Stimulated activated CD8-positive, alpha-beta memory T cell treated with anti-CD3 and anti-CD28 coated beads, Interleukin-2, amount 100 ng/mL, for 1 hour (primary cell): ENCODE measurements at places on chromosomes 7 and 10.

DNA sequence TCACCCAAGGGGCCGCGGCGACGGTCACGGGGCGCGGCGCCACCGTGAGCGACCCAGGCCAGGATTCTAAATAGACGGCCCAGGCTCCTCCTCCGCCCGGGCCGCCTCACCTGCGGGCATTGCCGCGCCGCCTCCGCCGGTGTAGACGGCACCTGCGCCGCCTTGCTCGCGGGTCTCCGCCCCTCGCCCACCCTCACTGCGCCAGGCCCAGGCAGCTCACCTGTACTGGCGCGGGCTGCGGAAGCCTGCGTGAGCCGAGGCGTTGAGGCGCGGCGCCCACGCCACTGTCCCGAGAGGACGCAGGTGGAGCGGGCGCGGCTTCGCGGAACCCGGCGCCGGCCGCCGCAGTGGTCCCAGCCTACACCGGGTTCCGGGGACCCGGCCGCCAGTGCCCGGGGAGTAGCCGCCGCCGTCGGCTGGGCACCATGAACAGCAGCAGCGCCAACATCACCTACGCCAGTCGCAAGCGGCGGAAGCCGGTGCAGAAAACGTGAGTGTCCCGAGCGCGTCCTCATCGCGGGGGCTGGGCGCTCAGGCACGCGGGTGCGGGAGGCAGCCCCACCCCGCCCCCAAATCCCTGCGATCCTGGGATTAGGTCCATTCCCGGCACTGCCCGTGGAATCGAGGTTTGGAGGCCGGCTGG lies 509 bp downstream of the AHR start:
- DNase-seq, result peak; percentile 26

- DNase-seq, result no peak
Measured at GRCh38 chr10:11705722-11706121, 36.5 kb upstream of the ECHDC3 start.

DNA sequence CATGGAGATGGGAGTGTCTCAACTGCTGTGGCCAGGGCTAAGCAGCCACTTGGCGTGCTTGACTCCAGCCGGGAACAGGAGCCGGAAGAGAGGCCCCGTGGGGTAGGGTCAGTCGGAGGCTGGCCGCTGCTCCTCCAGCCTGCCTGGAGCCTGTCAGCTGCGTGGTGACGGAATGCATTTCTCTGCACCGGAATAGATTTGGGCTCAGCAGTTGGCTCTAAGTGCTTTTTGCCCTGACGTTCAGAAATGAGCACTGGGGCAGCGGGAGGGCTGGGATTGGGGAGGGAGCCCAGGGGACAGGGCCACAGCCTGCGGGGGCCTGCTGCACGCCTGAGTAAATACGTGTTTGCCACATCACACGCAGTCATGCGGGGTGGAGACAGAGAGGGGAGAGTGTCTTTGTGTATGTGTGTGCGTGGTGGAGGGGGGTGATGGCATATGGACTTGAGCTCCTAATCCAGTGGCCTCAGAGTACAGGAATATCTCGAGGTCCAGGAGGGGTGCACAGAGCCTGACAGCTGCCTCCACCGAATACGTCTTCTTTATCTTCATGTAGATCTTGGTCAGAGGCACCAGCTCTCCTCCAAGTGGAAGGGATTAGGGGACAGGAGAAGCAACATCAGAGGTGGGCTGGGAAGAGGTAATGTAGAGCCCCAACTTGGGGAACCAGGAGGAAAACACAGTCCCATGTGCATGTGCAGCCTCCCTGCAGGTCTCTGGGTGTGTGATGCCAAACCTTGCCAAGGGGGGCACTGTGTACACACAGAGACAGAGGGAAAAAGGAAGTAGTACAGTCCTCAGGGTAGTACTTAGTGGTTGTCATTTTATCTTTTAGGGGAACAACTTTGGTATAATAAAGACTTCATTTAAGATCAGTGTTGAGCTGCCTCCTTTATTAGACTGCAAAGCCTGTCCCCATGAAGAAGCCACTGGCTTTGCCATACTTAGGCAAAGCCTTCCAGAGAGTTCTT lies 151.4 kb downstream of the CDH23 start:
- DNase-seq, result no peak

DNA sequence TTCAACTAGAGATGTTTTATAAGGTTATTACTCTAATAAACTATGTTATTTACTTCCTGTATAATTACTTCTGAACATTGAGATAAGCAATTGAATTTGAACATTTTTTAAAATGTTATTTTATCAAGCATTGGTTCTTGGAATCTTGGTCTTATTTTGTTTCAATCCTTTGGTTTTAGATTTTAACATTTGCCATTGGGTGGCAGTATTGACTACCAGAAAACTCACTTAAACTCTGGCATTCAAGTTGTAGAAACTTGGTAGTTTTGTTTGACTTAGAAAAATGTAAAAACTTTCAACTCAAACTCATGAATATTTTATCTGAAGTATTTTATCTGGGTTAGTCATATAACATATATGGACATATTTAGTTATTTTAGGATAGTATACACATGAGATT lies 48.1 kb downstream of the ATRNL1 start:
- no peak for DNase-seq

GRCh38 chr7:1247527-1248041 lies 14.9 kb downstream of the UNCX start:
- DNase-seq, result no peak

- no peak for DNase-seq
Measured at GRCh38 chr10:133614830-133615580, 11.6 kb downstream of the FRG2B start.

GRCh38 chr7:102055181-102055976 lies 231.3 kb upstream of the SH2B2 start:
- no peak for DNase-seq

- DNase-seq, result no peak
Measured at GRCh38 chr7:129017933-129018538, 36.9 kb downstream of the TNPO3 start.

DNA sequence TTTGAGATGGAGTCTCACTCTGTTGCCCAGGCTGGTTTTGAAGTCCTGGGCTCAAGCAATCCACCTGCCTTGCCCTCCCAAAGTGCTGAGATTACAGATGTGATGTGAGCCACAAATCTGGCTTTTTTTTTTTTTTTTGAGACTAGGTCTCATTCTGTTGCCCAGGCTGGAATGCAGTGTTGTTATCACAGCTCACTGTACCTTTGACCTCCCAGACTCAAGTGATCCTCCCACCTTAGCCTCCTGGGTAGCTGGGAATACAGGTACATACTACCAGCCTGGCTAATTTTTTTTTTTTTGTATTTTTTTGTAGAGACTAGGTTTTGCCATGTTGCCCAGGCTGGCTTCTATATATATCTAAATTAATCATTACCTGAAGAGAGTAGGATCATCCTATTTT lies 62.4 kb downstream of the HIF1AN start:
- no peak for DNase-seq

GRCh38 chr10:95263864-95264226 lies 27.0 kb downstream of the PDLIM1 start:
- DNase-seq, result no peak

DNA sequence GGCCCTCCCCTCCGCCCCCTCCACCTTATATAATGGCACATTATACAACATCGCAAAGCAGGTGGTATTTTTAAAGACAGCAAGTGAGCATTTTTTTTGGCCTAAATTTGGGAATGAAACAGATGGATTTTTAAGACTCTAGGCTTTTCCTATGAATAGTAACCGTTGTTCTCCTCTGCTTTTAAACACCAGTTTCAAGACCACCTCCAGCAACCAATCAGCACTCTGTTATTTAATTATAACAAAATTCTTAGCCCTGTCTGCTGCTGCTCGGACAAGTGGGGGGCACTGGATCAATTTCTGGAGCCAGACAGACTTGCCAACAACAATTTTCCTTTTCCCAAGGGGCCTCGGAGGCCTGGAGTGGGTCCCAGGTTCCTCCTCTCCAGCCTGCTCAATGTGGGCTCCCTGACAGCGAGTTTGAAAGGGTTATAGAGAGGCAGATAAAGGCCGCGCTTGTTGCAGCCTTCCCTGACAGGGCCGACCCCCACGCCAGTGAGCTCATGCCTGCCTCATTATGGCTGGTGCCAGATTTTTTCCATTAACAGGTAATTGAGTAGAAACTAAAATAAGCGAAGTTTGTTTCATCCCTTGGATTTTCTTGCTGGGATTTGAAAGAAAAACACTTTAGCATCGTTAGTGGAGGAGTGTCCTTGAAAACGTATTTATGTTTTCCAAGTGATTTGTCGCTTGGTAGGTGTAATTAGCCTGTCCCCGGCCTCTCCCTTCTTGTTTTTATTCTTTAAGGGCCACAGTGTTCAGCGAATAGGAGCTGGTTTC lies 227.3 kb downstream of the TCF7L2 start:
- no peak for DNase-seq

- no peak for DNase-seq
Measured at GRCh38 chr10:84291384-84291783, 37.0 kb upstream of the CCSER2 start.

- no peak for DNase-seq
Measured at GRCh38 chr7:149849174-149849573, 11.0 kb downstream of the ZNF862 start.

DNA sequence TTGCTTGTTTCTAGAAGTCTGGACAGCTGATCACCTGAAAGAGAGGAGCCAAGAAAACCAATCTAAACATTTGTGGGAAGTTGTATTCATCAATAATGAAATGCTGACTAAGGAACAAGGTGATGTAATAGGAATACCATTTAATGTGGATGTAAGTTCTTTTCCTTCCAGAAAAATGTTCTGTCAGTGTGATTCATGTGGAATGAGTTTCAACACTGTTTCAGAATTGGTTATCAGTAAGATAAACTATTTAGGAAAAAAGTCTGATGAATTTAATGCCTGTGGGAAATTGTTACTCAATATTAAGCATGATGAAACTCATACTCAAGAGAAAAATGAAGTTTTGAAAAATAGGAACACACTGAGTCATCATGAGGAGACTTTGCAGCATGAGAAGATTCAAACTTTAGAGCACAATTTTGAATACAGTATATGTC lies 39.8 kb upstream of the ZNF37A start:
- DNase-seq, result no peak

DNA sequence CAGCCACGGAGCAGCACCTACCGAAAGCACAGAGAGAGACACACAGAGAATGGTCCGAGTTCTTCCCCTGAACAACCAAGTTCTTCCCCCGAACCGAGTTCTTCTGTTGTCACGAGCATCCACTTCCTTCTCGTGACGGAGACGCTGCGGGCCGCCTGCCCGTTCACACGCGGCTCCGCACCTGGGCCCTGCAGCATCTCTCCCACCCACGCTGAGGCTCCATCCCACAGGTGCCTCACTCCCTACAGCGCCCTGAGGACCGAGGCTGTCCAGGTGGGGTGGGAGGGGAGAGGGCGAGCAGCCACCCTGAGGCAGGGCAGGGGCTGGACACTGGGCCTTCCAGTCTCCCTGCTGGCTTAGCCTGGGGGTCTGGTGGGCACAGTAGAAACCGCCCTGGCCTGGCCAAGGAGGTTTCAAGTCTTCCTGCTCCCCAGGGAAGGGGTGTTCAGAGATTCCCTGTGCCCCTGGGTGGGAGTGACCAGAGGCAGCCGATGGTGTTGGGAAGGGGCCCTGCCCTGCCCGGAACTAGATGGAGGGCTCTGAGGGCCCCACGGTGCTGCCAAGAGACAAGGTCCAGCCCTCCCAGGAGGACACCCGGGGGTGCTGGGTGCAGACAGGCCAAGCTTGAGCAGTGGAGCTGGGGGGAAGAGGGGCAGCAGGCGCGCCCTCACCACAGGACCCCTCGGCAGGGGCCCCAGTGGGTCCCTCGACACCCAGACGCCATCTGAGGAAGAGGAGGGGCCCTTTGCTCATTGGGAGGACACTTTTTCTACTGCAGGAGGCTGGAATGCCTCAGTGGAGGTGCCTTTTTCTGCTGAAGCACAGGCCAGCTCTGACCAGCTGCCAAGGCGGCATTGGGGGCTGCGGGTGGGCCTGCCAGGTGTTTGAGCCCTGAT lies 5.2 kb upstream of the NKX6-2 start:
- no peak for DNase-seq

DNA sequence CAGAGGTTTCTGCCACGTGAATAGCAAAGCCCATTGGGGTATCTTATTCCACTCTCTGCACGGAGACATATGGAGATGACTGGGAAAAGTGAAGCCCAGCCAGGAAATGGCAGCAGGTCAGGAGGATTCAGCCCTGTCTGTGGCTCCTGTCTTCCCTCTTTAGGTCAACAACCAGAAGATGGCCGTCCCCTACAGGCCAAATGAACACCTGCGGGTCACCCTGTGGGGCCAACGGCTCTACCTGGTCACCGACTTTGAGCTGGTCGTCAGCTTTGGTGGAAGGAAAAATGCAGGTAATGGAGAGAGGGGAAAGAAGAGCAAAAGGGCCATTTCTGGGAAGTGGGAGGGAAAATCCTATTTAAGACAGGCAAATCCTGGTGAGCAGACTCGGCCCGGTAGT lies 38.3 kb downstream of the EPHB4 start:
- no peak for DNase-seq

- DNase-seq, result no peak
Measured at GRCh38 chr10:70779511-70780369, 5.4 kb downstream of the TBATA start.

DNA sequence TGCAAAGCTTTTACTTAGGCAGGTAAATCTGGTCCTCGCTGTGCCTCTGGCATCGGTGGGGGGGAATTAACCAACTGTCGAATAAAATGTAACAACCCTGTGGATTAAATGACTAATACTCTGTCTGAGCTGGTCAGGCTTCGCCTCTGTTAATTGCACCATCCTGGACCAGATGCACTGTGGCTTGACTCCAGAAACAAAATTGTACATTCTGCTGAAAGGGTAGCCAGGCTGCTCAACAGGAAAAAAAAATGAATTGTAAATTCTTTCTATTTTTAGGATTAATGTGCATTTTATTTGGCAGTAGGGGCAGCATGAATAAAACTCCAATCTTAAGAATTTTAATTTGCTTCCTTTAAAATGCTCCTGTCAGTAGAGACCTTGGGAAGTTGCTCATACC lies 389.4 kb downstream of the SORCS1 start:
- no peak for DNase-seq

DNA sequence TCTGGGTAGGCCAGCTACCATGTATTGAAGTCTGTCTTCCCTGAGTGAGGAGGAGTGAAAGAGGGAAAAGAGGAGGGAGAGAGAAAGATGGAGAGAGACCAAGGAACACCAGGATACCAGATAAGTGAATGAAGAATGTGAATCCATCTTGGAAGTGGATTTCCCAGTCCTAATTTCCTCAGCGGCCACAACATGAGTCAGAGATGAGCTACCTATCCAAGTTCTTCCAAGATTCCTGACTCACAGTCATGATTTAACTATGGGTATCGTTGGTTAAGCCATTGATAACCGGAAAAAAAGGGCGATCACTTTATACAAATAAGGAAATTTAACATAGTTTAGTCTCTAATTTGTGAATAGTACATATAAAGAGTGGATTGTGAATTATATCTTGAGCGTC lies 561.8 kb downstream of the ATRNL1 start:
- no peak for DNase-seq
